ENCODE measurements at places on chromosomes 1 and 21.

- DNase-seq = peak; percentile 36
These were observed 453 bp downstream of the PABPC4 start for GRCh38 chr1:39576016-39576657.

GRCh38 chr1:22212400-22213233 lies 69.7 kb upstream of the WNT4 start:
- no peak for DNase-seq

DNA sequence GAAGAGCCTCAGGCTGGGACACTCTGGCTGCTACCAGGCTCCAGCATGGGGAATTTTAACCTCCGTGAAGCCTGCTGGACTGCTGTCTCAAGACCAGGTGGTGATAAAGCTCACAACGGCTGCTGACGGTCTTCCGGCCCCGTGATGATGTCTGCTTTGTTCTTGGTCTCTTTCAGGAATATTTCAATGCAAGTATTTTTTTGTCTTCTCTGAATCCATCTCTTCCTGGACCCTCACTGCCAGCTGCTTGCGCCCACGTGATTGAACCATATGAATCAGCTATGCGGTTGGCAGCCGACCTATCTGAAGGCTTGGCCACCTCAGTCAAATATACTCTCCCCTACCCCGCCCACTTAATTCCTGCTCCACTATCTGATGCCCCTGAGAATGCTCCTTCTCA lies 14.6 kb upstream of the SLC6A17 start:
- DNase-seq = no peak

- no peak for DNase-seq
These were observed 58.2 kb downstream of the WLS start for GRCh38 chr1:68173936-68174737.

DNA sequence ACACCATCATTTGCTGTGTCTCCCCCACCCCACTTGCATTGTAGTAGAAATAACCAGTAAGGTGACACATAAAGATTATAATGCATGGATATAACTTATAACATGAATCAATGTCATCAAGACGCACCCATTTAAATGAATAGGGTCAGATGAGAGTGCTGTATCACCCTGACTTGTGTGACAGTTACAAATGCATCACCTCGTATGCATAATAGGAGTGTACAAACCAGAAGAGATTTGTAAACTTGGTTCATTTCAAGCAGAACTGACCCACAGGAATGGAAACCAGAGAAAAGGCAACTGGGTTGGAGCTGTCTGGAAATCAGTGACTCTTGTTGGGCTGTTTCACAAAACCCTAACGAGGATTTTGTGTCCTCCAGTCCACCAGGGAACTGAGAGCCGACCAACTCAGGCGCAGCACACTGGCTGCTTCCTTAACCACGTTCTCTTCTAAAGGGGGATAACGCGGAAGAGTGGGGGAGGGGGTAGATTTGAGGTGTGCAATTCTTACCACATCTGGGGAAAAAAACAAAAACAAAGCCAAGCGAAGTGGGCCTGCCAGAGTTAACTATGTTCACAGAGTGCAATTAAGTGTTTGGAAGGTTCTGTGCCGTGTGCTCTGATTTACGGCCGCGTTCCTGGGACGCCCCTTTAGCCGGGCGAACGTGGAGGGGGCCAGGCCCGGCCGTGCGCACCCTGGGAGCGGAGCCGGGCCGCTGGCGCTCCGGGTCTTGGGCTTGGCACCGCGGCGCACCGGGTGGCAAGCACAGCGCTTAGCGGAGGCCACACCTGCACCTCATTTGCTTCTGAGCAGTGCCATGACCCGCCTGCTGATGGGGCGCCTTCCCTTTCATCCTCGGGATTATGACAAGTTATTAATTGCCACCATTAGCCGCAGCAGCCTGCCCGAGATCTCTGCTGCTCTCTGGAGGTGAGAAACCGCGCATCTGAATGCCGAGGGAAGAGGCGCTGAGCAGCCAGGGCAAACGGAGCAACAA lies 248.8 kb upstream of the FOXD3 start:
- DNase-seq = no peak

DNA sequence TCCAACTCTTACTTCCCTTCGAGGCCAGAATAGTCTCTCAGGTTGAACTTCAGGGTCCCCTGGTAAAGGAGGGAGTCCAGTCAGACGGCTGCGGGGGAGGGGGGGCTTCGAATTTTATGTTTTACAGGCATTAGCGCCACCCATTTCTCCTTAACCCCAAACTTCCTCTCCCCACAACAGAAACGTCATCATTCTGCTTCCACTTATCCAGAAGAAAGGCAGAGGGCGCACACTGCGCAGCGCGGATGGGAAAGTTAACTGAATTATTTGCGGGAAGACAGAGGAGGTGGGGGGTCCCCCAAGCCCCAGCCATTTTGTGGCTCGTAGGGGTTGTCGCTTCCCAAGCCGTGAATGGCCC lies 529 bp upstream of the PRMT2 start:
- no peak for DNase-seq

GRCh38 chr1:201283836-201284553 lies 689 bp downstream of the PKP1 start:
- DNase-seq = no peak

- DNase-seq = no peak
These were observed 121.5 kb upstream of the SOD1 start for GRCh38 chr21:31537872-31538576.

GRCh38 chr1:182083851-182084486 lies 22.5 kb upstream of the ZNF648 start:
- DNase-seq = no peak

DNA sequence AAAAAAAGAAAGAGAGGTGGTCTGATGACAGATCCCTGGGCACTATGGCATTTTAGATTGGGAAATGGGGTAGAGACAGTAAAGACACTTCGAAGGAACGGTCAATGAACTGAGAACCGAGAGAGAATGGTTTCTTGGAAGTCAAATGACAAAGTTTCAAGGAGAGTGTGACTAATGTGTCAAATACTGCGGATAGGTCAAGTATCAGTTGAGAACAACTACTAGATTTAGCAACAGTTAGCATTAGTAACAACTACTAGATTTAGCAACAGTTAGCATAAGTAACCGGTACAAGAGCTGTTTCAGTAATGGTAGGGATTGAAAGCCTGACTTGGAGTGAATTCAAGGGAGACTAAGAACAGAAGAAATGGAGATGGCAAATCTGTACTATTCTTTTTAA lies 35.0 kb downstream of the UROD start:
- no peak for DNase-seq

DNA sequence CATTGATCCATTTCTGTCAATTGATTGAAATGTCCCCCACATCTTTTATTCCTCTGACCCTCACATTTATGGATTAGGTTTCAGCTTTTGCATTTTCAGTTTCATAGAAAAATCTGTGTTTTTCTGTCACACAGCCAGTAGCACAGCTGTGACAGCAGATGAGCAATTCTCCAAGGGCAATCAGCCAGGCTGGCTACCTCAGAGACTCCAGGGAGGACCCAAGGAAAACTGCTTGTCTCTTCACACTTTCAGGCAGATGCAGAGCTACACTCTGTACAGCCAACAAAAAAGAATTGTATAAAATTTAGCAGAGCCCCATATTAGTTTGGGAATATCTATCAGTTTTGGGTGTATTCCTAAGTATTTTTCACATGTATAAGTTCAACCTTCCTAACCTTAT lies 257.2 kb downstream of the LRRC7 start:
- no peak for DNase-seq

DNA sequence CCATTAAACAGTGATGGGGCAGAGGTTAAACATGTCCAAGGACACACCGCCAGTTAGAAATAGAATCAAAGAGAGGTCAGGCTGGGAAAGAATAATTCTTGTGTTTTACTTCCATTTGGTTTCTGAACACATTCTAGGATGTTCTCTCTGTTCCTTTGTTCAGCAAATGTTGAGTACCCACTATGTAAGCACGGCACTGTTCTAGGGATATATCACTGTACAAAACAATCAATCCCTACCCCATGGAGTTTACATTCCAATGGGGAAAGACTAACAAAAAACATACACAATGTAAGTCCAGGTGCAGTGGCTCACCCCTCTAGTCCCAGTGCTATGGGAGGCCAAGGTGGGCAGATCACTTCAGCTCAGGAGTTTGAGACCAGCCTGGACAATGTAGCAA lies 6.2 kb downstream of the MYOCOS start:
- no peak for DNase-seq

- no peak for DNase-seq
These were observed 226.7 kb upstream of the RUNX1 start for GRCh38 chr21:35275776-35276175.

DNA sequence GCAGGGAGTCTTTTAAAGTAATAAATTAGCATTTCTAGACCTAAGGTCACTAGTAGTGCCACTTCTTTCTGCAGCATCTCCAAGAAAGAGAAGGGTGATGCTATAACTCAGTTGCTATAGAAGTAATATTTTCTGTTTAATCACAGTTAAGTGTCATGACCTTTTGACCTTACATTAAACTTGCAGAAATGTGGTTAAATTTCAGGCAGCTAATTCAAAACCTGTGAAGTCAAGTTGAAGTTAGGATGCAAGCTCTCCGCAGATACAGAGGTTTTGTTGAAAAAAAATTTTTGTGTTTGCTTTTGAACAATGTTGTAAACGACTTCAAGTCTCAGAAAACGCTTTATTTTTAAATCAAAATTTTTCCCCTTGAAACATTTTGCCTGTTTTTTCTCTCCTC lies 193.9 kb downstream of the NFIA start:
- no peak for DNase-seq

- no peak for DNase-seq
These were observed 130.4 kb downstream of the HS2ST1 start for GRCh38 chr1:87044840-87045239.

GRCh38 chr1:155261493-155261851 lies 688 bp downstream of the SCAMP3 start:
- no peak for DNase-seq

DNA sequence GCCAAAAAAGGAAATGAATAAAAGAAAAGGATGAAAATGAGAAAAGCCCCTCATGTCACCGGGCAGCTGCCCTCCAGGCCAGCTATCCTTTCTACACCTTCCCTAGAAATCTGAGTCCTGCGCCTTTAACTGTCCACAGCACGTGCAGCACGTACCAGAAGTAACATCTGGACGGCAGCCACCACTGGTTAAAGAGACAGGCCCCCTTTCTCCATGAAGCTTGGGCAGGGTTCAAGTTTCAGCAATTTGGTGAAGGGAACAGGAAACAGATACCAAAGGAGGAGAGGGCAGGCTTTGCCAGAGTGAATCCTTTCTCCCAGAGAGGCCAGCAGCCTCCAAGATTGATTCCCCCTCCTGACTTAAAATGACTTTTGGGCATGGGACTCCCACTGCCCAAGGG lies 3.6 kb upstream of the KIAA2013 start:
- no peak for DNase-seq

DNA sequence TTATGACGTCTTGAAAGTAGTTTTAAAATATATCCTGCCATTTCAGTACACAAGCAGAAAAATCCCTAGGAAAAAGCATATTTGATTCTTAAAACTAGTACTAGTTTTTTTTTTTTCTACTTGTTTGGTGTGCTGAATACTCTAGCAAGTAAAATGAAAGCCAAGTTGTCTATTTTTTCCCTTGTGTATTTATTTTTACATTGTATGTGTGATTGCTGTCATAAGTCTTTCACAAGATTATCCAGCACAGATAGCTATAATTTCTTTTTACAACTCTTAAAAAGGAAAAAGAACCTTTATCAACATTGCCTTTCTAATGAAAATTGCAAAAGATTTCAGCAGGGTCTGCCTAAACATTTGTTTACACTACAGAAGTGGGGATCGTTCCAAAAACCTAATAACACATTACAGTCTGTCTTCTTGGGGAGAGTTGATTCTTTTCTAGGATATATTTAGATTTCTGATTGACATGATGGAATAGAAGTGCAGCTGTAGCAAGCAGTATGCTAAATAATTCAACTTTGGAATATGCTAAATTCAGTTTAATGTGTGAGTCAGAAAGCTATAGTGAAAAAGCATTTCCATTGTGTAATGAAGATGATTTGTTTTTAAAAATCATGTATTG lies 2.5 kb downstream of the DR1 start:
- no peak for DNase-seq

- no peak for DNase-seq
These were observed 44.8 kb downstream of the USP25 start for GRCh38 chr21:15774590-15774989.

GRCh38 chr1:213820362-213821149 lies 167.2 kb upstream of the PROX1 start:
- no peak for DNase-seq

- no peak for DNase-seq
These were observed 19.2 kb downstream of the FMO2 start for GRCh38 chr1:171204296-171204695.

- DNase-seq = peak; percentile 29
These were observed 66.9 kb upstream of the LRIF1 start for GRCh38 chr1:111030590-111030989.

DNA sequence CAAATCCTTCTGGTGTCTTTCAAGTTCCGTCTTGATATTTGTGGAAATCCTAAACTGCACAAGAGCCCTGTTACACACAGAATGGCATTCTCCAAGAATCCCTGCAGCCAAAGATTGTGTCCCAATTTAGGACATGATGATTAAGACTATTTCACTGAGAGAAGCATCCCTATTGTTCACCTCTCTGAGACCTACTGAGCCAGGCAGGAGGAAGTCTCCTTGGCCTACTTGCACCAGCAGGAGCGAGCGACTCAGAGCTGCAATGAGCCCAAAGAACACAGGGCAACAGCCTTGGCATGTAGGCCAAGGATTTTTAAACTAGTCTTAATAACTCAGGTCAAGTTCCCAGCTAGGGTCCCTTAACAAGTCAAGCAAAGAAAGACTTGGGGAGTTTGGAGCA lies 79.4 kb upstream of the RUNX1 start:
- DNase-seq = no peak

- no peak for DNase-seq
These were observed 29.6 kb downstream of the CLCA1 start for GRCh38 chr1:86498281-86498680.

- DNase-seq = peak; percentile 25
These were observed at the start of gene ZNF436 for GRCh38 chr1:23369335-23370013. Gene ZNF436, minus strand, starts transcription at chr1:23369836. Its CDS starts 1,831 bp downstream, at chr1:23368005.
